RWPE1 (cell line): ENCODE measurements at places on chromosomes 4 and X.

DNA sequence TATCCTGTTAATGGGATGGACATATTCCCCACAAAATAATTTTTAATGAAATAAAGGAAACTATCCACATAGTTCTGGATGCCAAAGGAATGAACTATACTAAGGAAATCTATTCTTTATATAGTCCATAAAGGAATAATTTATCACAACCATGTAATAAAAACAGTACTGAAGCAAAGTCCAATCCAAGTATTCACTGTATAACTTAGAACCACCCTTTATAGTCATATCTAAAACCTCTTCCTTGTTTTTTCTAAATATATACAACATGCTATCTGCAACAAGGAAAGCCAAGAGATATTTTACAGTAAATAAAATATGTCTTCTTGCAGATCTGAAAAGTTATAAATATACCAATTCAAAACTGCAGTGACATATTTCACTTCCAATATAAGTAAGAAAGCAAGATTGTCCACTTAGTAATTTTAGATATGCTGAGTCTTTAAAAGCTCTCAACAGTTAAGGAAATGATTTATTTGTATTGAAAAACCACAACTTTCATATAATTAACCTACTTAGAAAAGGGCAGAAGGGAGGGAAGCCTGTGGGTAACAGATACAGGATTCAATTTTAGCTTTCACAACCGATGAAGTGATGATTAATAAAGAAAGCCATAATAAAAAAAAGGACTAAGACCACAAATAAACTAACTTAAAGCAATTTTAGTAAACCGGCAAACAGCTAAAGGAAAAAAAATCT is 8.0 kb downstream of the NR3C2 start:
- DNase-seq = no peak

DNA sequence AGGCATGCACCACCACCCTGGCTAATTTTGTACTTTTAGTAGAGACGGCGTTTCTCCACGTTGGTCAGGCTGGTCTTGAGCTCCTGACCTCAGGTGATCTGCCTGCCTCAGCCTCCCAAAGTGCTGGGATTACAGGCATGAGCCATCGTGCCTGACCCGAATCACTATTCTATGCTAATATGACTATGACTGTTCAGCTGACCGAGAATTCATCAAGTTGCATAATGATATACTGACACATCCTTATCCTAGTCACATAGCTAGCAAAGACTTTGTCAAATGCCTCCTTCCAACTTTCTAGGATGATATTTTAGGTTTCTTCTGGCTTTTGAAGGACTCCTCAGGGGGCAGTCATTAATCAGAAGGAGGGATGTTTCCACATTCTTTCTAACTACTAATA is 4.8 kb upstream of the GPM6B start:
- DNase-seq = no peak

- DNase-seq = no peak
Observed at GRCh38 chr4:122766950-122767349, 34.4 kb downstream of the BBS12 start.

- DNase-seq = no peak
Observed at GRCh38 chrX:48165241-48165640, 31.4 kb downstream of the SSX5 start.

DNA sequence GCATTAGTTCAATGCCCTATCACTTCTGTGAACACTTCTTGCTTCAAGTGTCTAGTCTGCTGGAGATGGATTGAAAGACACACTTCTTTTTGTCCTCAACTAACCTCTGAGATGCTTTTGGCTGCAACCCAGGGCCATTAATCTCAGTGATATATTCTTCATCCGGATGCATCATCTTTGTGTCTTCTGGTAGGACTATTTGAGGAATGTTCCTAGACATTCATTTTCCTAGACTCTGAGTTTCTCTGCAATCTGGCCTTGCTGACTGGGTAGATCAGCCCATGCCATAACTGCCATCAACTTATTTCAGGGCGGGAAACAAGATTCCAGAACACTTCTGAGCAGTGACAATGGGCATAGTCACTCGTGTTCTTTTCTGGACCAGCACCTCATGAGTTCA is 329.4 kb downstream of the PDGFC start:
- DNase-seq = no peak

GRCh38 chr4:174056959-174057358 is 226.5 kb downstream of the FBXO8 start:
- DNase-seq = no peak

DNA sequence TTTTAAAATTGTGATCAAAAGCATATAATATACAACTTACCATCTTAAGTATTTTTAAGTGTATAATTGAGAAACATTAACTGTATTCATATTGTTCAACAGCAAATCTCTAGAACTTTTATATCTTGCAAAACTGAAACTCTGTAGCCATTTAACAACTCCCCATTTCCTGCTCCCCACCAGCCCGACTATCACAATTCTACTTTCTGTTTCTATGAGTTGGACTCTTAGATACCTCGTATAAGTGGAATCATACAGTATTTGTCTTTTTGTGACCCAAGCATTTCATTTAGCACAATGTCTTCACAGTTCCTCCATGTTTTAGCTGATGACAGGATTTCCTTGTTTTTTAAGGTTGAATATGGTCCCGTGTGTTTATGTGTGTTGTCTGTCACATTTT is 106.0 kb downstream of the LRBA start:
- no peak for DNase-seq

GRCh38 chrX:42616981-42617380 is 161.0 kb downstream of the PPP1R2C start:
- DNase-seq = no peak

- no peak for DNase-seq
Observed at GRCh38 chr4:145011636-145012035, 86.4 kb downstream of the ANAPC10 start.

- DNase-seq = no peak
Observed at GRCh38 chrX:9501362-9501761, 36.5 kb downstream of the TBL1X start.

DNA sequence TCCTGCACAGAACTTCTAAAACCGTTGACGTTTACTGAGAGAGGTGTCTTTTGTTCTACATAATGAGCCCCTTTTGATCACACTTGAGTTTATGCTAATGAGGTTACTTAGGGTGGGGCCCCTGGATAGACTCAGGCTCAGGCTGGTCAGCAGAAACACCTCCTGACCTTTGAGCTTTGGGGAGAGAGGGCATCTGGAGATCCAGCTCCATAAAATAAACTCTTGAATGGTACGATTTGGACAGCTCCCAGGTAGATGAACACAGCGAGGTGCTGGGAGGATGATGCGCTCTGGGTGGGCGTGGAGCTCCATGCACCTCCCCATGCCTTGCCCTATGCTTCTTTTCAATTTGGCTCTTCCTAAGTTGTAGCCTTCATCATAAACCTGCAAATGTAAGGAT is 52.0 kb downstream of the ENOPH1 start:
- no peak for DNase-seq

DNA sequence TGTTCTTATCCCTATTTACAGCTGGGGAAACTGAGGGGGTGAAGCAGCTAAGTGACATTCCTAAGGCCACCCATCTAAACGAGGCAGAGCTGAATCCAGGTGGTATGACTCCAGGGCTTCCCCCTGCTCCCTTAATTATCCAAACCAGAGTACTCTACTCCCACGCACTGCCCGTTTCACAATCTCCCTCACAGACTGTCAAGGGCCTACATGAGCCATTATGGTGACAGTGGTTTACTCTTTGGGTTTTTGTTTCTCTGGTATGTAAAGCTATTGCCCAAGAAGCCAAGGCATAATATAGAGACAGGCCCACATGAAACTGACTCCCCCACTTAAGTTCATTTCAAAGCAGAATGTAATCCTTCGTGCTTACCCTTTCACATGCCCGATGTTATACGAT is 95.1 kb downstream of the NHS start:
- DNase-seq = no peak

GRCh38 chr4:159175989-159176375 is 73.1 kb downstream of the RAPGEF2 start:
- no peak for DNase-seq

- no peak for DNase-seq
Observed at GRCh38 chrX:111615227-111615626, 65.7 kb upstream of the ALG13 start.

DNA sequence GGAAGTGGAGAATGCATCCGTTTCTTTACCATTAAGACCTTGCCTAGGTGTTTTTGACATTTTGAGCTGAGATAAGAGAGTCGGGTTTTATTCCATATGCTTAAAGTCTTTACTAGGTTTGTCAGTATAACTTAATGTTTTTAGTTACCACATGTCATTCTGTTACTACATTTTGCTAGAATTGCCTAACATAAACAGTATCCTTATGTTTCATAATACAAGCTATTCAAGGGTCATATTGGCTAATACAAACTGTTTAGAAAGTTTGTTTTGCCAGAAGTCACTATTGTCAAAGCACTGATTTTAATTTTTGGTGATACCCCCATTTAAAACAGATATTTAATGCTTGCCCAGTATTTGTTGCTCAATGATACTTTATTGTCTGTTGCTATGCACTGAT is 427.7 kb upstream of the MAGEB2 start:
- no peak for DNase-seq

DNA sequence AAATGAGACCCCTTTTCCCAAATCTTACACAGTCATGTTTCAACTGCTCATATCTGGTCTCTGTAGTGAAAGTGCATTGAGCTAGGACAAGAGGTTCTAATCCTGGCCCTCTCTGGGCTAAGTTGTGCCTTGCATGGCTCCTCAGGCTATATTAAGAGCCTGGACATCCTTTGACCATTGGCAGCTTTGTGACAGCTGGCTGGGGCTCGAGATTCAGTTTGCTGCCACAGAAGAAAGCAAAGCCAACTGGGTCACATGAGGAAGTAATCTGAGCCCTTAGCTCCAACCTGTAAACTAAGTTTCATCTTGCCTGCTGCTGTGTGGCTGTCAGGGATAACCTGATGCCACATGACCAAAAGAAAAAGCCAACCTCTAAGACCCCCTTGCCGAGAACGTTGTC is 51.8 kb upstream of the JADE1 start:
- DNase-seq = no peak

GRCh38 chr4:118732591-118733330 is 47.6 kb downstream of the METTL14 start:
- DNase-seq = no peak

- no peak for DNase-seq
Observed at GRCh38 chr4:145644699-145645098, 25.5 kb downstream of the MMAA start.

DNA sequence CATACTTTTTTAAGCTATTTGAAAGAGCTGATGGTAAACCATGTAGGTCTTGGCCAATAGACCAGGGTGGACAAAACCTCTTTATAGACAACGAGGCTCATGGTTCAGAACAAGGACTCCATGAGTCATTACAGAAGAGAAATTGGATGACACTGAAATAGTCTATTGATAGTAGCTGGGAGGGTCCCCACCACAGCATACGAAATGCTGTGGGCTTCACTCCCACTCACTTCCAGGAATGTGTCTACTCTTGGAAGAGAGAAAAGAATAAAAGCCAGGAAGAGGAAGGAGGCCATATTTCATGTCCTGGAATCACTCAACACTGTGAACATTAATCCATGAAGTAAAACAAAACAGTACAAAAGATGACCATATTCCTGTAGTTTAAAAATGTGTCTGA is 82.3 kb upstream of the MXRA5 start:
- no peak for DNase-seq

- DNase-seq = no peak
Observed at GRCh38 chr4:153260553-153261300, 56.5 kb downstream of the TRIM2 start.

DNA sequence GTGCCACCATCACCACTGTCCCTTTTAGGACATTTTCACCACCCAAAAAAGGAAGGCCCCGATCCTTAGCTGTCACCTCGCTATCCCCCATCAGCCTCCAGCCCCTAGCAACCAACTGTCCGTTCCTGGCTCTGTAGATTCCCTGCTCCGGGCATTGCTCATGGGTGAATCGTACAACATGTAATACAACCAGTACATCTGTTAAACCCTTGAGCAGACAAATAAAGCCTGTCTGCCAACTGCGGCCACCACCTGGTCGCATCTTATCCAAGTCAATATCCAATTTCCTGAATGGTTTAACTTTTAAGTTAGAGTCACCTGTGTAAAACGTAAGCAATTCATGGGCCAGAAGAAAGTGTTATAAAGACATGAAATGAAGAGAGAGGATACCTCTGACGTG is 251.9 kb downstream of the AFAP1 start:
- no peak for DNase-seq

DNA sequence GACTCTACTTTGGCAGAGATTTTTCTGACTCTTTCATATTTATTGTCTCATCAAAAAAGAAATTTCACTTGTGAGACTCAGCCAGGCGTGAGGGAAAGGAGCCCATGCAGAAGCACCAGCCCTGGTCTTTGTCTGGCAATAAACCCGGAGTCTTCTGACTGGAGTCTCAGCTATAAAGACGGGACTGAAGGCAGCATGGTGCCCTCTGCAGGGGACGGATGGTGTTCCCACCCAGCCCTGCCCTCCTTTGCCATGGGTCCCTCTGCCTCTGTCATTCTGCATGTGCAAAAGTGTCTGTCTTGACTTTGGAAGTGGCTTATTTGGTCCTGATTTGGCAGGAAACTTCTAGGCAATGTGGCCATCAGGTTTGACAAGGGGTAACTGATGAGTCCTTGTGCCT is 14.2 kb downstream of the ZNF185 start:
- no peak for DNase-seq

DNA sequence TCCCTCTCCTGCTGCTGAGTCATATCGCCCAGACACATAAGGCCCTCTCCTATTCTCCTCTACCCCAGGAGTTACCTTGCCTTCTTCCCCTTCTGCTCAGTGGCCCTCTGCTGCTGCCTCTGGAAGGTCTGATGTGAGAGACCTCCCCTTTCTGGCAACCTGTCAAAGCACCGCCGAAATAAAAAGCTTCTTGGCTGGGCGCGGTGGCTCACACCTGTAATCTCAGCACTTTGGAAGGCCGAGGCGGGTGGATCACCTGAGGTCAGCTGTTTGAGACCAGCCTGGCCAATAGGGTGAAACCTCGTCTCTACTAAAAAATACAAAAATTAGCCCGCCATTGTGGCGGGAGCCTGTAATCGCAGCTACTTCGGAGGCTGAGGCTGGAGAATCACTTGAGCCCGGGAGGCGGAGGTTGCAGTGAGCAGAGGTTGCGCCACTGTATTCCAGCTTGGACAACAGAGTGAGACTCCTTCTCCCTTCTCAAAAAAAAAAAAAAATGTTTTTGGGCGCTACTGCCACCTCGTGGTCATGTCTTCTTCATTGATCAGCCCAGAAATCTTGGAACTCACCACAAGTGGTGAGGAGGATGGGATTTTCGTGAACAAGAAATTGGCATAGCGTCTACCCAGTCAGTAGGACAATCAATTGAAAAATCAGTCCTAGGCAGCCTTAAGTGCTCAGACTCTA is 8.6 kb upstream of the ZXDA start:
- DNase-seq = no peak

GRCh38 chr4:98656886-98657285 is 1.5 kb downstream of the TSPAN5 start:
- DNase-seq = no peak

DNA sequence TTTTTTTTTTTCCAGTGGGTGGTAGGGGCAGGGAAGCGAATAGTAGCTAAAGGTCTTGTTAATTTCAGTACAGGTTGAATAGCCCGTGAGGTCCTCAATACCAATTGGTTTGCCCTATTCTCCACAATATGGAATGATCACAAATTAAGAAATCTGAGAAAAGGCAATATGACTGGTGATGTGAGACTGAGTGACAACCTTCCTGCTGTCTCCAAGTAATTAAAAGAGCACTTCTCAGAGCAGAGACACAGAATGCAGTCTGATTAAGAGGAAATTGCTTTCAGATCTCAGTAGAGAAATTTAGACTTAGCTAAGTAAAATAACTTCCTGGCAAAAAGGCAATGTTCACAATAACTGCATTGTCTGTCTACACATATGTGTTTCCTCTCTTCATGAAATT is 23.0 kb downstream of the GPR174 start:
- no peak for DNase-seq
